ENCODE measurements at places on chromosomes 6 and 20.

DNA sequence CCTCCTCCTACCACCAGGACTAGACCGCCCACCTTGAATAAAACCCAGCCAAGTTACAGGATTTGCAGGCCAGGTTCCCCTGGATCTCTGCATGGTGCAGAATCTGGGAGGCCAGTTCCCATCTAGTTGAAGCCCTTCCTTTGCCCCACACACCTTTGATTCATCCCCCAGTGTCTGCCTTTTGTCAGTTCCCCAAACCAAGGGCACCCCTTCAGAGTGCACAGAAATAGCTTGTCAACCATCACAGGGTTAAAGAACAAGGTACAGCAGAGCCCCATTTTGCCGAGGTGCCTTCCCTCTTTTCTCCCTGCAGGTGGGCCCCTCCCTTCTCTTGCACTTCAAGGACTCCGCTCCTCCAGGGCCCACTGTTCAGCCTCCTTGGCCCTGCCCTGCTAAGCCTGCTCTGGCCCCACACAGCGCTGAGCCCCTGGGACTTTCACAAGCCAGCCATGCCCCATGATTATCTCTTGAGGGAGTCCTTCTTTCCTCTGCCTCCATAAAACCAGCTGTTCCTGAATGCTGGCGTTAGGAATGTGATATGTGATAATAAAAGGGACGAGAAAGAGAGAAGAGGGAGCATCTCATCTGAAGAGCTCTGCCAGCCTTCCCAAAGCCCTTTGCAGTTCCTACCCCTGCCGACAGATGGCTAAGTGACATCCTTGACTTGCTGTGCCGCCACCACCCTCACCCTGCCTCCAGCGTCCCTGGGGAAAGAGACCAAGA is 280.3 kb downstream of the CDC5L start:
- DNase-seq, result peak; percentile 42

DNA sequence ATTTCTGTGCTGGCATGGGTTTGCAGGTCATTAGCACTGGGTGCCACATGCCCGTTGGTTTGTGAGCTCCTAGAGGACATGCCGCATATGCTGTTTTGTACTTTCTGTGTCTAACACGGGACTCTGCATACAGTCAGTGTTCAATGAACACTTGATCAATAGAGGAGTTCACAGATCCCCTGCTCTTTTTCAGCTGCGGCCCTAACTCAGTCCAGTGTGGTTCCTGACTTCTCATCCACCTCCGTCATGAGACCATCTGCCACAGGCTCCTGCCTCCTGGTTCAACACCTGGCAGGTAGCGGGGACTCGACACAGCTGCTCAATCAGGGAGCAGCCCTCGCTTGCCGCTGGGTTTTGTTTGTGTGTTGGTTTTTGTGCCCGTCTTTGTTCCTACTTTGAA is 13.8 kb upstream of the BMP7 start:
- DNase-seq, result no peak

GRCh38 chr20:8903655-8904605 is 165.0 kb upstream of the PLCB4 start:
- no peak for DNase-seq

GRCh38 chr6:79170431-79170830 is 64.1 kb downstream of the HMGN3 start:
- no peak for DNase-seq

DNA sequence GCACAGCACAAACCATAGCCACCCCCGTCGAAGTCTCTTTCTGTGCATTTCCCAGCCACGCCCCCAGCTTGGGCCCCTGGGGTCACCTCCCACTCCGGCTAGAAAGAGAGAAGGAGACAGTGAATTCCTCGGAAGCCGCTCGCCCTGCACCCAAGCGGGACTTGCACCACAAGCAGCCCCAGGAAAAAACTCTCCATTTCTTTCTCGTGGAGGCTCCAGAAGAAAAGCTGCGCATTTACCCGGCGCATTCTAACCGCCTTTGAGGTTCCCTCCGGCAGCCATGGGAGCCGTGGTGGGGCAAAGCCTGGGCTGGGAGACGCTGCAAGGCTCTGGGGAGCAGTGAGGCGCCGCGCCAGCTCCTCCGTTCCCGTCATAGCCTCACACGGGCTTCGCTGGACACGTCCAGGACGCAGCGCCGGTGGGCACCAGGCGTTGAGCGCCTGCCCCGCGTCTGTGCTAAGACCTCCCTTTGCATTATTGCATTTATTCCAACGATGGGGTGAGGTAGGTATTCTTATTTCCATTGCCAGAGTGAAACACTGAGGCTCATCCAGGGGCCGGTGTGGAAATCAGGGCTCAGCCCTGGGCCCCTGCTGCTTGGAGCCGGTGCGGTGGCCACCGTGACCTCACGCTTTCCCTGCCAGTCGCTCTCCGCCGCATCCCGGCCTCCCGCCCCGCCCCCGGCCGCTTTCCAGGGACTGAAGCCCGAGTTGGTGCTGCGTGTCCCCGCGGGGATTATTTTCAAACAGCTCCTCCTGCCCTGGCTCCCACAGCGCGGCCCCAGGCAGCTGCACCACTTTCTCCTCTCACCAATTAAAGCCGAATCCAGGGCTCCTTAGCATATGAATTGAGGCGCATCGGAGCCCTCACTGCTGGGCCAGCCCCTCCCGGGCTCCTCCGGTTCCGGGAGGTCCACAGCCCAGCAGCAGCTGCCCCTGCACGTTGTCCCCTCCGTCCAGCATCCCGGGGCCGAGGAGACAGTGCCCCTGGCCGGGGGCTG is 148.3 kb upstream of the AFDN start:
- DNase-seq, result no peak

- no peak for DNase-seq
Measured at GRCh38 chr6:127385668-127386430, 42.4 kb upstream of the ECHDC1 start.

GRCh38 chr6:157068691-157069324 is 254.5 kb downstream of the TMEM242 start:
- DNase-seq, result no peak

GRCh38 chr6:150606168-150606591 is 6.5 kb downstream of the PLEKHG1 start:
- no peak for DNase-seq

GRCh38 chr6:63516186-63516944 is 55.9 kb upstream of the LOC128125822 start:
- DNase-seq, result no peak
